ENCODE measurements at places on chromosomes 1 and 21. TPM values are rescaled to one million over a fixed set of nuclear protein-coding genes. Genes with fewer than 3 reads are reported as not detected.

GPR37L1 gene
- 0.10 TPM for total RNA-seq

ARHGEF19 gene
- total RNA-seq, result 30.4 TPM

RSPH1 gene
- 5.3 TPM for total RNA-seq

RIIAD1 gene
- 34.9 TPM for total RNA-seq

LAMB3 gene
- total RNA-seq, result 0.58 TPM

PRRX1 gene
- 36.6 TPM for total RNA-seq

GNAT2 gene
- total RNA-seq, result not detected

ABL2 gene
- 22.7 TPM for total RNA-seq

S100A1 gene
- total RNA-seq, result 77.2 TPM

MFSD2A gene
- 2.6 TPM for total RNA-seq

UQCRHL gene
- 0.65 TPM for total RNA-seq

SPRR1A gene
- total RNA-seq, result not detected

LRRC39 gene
- total RNA-seq, result 1.3 TPM

EDN2 gene
- total RNA-seq, result 0.32 TPM

TSACC gene
- not detected for total RNA-seq

PDE9A gene
- total RNA-seq, result 6.9 TPM

UBE2U gene
- not detected for total RNA-seq

KRTAP13-3 gene
- not detected for total RNA-seq

CRYAA gene
- not detected for total RNA-seq

TTC22 gene
- total RNA-seq, result 0.58 TPM

NGF gene
- total RNA-seq, result 14.1 TPM

CASQ2 gene
- 3.4 TPM for total RNA-seq

NBPF10 gene
- 2.6 TPM for total RNA-seq

KCNH1 gene
- 0.46 TPM for total RNA-seq

SDHB gene
- 53.9 TPM for total RNA-seq

HPCA gene
- 0.66 TPM for total RNA-seq

AMY1A gene
- not detected for total RNA-seq

PIAS3 gene
- total RNA-seq, result 48.0 TPM

OR14K1 gene
- not detected for total RNA-seq

All from ovary (tissue), 10 donors.